ENCODE measurements at places on chromosomes 12 and 14. TPM values are rescaled to one million over a fixed set of nuclear protein-coding genes. Genes with fewer than 3 reads are reported as not detected.

- H3K4me3 ChIP-seq: no peak overlapping the region
- no peak overlapping the region for H3K27ac ChIP-seq
- no peak for DNase-seq
- H3K27me3 ChIP-seq: no peaks in the 10 kb centered on the region
- no peaks in the 10 kb centered on the region for H3K4me1 ChIP-seq
- no peaks in the 10 kb centered on the region for H3K36me3 ChIP-seq
Observed at GRCh38 chr12:69161829-69162228, 77.5 kb upstream of the CPSF6 start.

- H3K4me3 ChIP-seq: no peak overlapping the region
- H3K27ac ChIP-seq: no peak overlapping the region
- no peaks in the 10 kb centered on the region for H3K4me1 ChIP-seq
- H3K36me3 ChIP-seq: no peaks in the 10 kb centered on the region
- DNase-seq: no peak
Observed at GRCh38 chr12:52667509-52667908, 12.7 kb downstream of the KRT1 start.

DNA sequence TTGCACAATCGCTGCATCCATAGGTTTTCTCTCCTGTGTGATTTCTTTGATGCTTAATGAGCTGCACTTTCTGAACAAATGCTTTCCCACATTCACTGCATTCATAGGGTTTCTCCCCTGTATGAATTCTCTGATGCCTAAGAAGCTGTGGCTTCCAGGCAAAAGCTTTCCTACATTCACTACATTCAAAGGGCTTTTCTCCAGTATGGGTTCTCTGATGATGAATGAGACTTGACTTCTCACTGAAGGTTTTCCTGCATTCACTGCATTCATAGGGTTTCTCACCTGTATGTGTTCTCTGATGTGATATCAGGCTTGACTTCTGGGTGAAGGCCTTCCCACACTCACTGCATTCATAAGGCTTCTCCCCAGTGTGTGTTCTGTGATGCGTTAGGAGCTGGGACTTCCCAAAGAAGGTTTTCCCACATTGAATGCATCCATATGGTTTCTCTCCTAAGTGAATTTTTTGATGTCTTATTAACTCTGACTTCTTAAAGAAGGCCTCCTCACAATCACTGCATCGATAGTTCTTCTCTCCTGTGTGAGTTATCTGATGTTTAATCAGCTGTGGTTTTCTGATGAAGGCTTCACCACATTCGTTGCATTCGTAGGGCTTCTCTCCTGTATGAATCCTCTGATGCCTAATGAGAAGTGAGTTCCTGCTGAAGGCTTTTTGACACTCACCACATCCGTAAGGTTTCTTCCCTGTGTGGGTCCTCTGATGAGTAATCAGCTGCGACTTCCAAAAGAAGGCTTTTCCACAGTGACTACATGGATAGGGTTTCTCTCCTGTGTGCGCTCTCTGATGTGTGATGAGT lies 30.3 kb downstream of the ZNF605 start:
- H3K27ac ChIP-seq: no peak overlapping the region
- H3K27me3 ChIP-seq: no peaks in the 10 kb centered on the region
- no peak overlapping the region for H3K4me3 ChIP-seq
- DNase-seq: no peak
- peaks cover 55% of the 10 kb centered on the region for H3K36me3 ChIP-seq

DNA sequence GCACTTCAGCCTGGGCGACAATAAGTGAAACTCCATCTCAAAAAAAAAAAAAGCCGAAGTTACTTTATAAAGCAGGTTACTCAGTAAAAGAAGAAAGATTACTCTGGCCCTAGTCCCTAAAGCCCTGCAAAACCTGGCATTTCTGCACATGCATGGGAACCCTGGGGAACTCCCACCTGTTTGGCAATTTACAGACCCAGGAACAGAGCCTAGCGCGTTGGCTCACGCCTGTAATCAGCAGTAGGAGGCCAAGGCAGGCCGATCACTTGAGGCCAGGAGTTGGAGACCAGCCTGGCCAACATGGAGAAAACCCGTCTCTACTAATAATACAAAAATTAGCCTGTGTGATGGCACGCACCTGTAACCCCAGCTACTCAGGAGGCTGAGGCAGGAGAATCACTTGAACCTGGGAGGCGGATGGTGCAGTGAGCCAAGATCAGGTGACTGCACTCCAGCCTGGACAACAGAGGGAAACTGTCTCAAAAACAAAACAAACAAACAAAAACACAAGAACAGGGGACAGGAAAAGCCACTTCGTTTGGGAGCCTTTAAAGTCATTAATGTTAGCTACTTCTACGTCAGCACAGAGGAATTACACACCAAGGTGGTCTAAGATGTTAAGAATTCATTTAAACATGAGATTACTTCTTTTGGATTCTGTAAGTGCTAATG lies 34.1 kb upstream of the SPTSSA start:
- peak; percentile 78 for DNase-seq
- H3K36me3 ChIP-seq: no peaks in the 10 kb centered on the region
- H3K4me1 ChIP-seq: peaks cover 24% of the 10 kb centered on the region

DNA sequence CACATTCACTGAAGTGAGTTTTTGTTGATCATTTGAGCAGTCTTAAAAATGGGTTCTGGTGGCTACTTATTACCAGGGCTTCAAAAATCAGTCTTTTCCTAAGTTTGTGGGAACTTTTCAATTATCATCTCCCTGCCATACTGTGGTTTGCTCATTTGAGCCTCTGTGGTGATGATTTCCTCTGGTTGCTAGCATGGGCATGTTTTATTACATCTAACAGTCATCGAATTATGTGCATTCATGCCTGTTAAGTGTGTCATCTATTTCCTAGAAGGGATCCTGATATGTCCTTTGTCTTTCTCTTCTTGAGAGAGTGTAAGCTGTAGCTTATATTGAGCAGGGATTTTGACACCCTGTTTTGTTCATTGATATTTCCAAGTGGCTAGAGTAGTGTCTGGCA lies 116.8 kb downstream of the WIF1 start:
- no peaks in the 10 kb centered on the region for H3K36me3 ChIP-seq
- no peak overlapping the region for H3K4me3 ChIP-seq
- H3K27me3 ChIP-seq: no peaks in the 10 kb centered on the region
- no peak for DNase-seq

DNA sequence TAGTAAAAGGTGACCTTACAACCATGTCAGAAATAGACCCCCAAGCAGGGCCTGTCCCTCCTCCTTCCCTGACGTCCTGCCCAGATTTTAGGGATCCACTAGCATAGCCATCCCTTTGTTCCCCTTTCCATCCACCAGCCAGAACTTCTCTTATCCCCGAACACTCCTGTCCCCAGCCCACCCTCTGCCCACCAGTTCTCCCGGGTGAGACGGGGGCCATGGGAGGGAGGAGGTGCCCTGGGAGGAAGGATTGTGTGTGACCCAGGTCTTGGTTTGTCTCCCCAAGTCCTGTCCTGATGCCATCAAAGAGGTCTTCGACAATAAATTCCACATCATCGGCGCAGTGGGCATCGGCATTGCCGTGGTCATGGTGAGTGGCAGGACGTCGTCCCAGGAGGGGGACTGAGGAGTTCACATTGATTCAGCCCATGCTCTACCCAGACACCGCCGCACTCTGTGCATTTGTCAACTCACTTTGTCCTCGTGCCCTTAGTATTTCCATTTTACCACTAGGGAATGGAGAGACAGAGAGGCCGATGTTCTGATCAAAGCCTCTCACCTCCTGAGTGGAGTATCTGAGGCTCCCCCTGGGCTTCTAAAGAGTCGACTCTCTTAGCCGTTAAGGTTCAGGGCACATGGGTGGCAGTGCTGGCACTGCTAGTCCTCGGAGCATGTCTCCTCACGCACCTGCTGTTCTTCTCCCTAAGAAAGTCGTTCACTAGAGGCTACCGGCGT lies 35.9 kb downstream of the CD9 start:
- peak overlapping the region; percentile 99 for H3K27ac ChIP-seq
- H3K36me3 ChIP-seq: peaks cover 40% of the 10 kb centered on the region
- DNase-seq: peak; percentile 53
- no peaks in the 10 kb centered on the region for H3K27me3 ChIP-seq
- peaks cover 55% of the 10 kb centered on the region for H3K4me1 ChIP-seq

GRCh38 chr14:61099216-61099835 lies 118.3 kb downstream of the SLC38A6 start:
- no peak for DNase-seq
- H3K27me3 ChIP-seq: no peaks in the 10 kb centered on the region

DNA sequence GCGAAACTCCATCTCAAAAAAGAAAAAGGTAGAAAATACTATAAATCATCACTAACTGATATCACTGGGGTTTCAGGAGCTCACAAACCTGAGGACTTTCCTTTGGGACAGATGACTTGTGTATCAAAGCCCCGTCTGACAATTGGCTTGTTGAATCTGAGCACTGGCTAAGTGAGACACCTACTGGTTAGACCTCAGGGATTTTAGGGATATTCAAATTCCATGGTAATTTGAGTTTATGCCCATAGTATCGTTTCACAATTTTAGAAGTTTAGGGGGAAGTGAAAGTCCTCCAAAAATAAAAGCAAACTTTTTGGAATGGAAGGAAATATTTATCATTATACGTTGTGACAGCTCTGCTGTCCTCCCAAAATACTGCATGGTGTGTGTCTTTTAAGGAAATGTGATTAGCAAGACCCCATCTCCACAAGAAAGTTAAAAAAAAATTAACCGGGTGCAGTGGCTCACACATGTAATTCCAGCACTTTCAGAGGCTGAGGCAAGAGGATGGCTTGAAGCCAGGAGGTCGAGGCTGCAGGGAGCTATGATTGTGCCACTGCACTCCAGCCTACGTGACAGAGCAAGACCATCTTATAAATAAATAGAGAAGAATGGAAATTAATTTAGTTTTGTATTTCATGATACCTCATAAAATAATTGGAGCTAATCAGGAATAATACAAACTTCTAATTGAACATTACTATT lies 49.2 kb downstream of the FBXL14 start:
- H3K4me3 ChIP-seq: no peak overlapping the region
- H3K4me1 ChIP-seq: no peaks in the 10 kb centered on the region
- no peaks in the 10 kb centered on the region for H3K27me3 ChIP-seq
- no peak overlapping the region for H3K27ac ChIP-seq
- DNase-seq: no peak

- peaks cover 100% of the 10 kb centered on the region for H3K27me3 ChIP-seq
- peak overlapping the region; percentile 36 for H3K4me3 ChIP-seq
- no peaks in the 10 kb centered on the region for H3K36me3 ChIP-seq
- peaks cover 18% of the 10 kb centered on the region for H3K4me1 ChIP-seq
- no peak for DNase-seq
Observed at GRCh38 chr14:28765169-28765830, 1.3 kb upstream of the FOXG1 start.

DNA sequence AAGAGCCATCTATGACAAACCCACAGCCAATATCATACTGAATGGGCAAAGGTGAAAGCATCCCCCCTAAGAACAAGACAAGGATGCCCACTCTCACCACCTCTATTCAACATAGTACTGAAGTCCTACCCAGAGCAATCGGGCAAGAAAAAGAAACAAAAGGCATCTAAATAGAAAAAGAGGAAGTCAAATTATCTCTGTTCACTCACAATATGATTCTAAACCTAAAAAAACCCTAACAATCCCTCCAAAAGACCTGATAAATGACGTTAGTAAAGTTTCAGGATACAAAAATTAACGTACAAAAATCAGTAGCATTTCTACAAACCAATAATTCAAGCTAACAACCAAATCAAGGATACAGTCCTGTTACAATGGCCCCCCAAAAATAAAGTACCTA lies 26.9 kb downstream of the MDM1 start:
- peaks cover 22% of the 10 kb centered on the region for H3K36me3 ChIP-seq
- peaks cover 6% of the 10 kb centered on the region for H3K4me1 ChIP-seq
- DNase-seq: no peak
- H3K27me3 ChIP-seq: no peaks in the 10 kb centered on the region
- H3K4me3 ChIP-seq: no peak overlapping the region

DNA sequence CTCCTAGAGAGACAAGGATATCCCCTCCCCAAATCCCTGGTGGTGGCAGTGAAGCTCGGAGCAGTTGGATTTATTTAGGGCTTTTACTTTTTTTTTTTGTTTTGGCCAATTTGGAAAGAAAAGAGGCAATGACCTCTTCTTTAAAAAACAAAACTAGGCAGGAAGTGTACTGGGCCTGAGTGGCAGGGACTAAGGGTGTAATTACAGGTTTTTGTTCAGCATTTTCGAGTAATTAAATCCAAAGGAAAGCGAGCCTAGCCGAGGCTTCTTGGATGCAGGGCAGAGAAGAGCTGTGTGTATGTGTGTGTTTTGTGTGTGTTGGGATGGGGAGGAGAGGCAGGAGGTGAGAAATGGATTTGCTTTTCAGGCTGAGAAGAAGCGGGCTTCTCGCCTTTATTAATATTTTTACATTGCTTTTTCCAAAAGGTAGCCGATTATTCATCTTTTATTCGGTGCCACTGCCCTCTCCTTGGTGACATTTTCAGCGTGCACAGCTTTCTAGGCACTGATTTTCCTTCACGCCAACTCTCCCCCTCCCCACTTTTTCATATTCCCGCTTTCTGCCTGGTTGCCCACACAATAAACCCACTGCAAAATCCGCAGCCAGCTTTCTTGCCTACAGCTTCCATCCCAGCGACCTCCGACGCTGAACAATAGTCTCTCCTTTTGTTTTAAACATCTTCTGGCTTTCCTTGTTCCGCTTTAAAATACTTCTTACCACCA lies 8.9 kb upstream of the IRF2BPL start:
- no peak for DNase-seq
- H3K4me1 ChIP-seq: peaks cover 76% of the 10 kb centered on the region
- no peaks in the 10 kb centered on the region for H3K36me3 ChIP-seq
- peak overlapping the region; percentile 37 for H3K4me3 ChIP-seq

DNA sequence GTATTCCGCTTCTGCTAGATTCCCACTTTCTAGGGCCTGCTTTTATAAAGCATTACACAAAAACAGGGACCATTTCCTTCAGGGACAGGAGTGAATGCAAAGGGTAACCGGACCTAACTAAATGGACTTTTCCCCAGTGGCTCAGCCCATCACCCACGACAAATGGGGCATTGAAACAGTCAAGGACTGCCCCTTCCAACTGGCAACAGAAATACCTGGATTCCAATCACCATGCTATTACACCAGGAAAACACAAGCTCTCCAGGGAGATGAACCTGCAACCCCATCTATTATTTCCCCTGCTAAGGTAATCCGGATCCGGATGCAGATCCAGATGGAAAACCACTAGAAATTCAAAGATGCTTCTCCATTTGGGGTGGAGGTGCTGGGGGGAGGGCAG lies 1.0 kb downstream of the MPHOSPH9 start:
- no peaks in the 10 kb centered on the region for H3K27me3 ChIP-seq
- H3K4me1 ChIP-seq: peaks cover 35% of the 10 kb centered on the region

Gene GPR84
- not detected for total RNA-seq

Gene TTC9
- 0.55 TPM for total RNA-seq

Gene NTN4
- total RNA-seq: 10.3 TPM

Gene RILPL1
- total RNA-seq: 17.9 TPM

Gene CTSG
- not detected for total RNA-seq

Gene SPIC
- not detected for total RNA-seq

Gene PEX5
- total RNA-seq: 22.7 TPM
